ENCODE measurements at places on chromosomes 2 and 18. TPM values are rescaled to one million over a fixed set of nuclear protein-coding genes. Genes with fewer than 3 reads are reported as not detected.

- no peak for DNase-seq
Observed at GRCh38 chr2:32945286-32945685, 1.5 kb upstream of the LTBP1 start.

DNA sequence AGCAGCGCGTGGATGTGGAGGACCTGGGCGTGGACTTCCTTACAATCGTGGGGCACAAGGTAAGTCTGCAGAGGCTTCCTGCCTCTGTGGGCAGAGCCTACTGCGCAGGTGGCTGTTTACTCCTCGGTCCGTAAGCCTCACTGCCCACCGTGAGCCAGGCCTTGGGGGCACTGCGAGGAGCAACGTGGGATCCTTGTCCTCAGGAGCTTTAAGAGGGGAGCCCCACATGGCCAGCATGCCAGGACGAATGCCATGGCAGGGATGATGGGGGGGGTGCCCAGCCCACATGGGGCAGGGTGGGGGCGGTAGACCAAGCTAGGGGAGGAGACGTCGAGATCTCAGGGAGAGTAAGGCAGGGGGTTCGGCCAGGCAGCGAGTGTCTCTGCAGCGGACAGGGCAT is 18.0 kb upstream of the ESPNL start:
- DNase-seq: no peak

The UCN gene
- 1.5 TPM for total RNA-seq

The GAREM2 gene
- total RNA-seq: 5.7 TPM

The TSPYL6 gene
- total RNA-seq: not detected

- no peak for DNase-seq
Observed at GRCh38 chr2:131580187-131580586, 52.5 kb downstream of the CCDC74A start.

The GMPPA gene
- 35.5 TPM for total RNA-seq

DNA sequence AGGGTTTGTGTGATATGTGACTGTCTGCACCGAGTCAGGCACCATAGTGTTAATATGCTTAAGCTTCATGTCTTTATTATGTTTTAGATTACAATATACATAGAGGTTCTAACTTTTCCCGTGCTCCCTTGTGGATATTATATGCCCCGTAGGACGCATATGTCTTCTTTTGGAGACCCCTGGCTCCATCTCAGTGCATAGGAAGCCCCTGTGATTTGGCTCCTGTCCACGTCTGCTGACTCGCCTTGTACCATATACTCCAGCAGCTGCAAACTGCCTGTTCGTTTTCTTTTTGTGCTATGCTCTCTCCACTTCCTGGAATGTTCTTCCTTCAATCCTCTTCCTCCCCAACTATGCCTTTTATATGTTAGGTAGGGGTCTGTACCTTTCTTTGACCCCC is 110.9 kb downstream of the PTRHD1 start:
- no peak for DNase-seq

The ALPI gene
- not detected for total RNA-seq

DNA sequence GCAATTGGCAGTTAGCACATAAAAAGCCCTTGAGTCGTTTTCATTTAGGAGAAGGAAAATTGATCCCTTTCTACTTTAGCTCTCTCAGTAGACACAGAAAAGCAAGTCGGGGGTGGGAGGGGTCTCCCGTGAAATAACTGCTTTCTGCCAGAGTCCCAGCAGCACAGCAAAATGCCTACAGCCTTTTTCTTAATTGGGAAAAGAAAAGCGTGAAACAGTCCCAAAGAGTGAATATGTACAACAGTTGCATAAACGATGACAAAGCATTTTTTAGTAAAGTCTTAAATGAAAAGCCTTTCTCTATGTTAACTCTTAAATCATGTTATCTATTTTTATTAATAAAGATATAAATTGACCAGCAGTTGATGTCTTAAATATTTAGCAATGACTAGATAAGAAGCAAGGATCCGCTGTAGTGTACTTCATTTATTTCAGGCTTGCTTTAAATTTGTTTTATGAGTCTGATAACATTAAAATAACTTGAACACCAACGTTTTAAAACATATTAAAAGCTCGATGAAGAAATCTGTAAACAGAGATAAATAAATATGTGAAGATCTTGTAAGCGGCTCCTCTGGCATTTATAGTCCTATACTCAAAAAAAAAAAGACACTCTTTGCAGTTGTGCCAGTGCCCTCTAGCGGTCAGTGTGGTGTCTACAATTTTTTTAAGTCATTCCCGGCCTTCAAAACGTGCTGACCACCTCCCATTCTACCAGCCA is 42.3 kb upstream of the ATIC start:
- peak; percentile 71 for DNase-seq

- DNase-seq: no peak
Observed at GRCh38 chr2:231378026-231378722, 17.3 kb upstream of the B3GNT7 start.

- DNase-seq: no peak
Observed at GRCh38 chr2:95305380-95306061, 8.4 kb downstream of the KCNIP3 start.

- DNase-seq: peak; percentile 25
Observed at GRCh38 chr2:25417715-25418369, 76.1 kb upstream of the DNMT3A start.

GRCh38 chr18:32966141-32966540 is 193.3 kb upstream of the KLHL14 start:
- DNase-seq: no peak

DNA sequence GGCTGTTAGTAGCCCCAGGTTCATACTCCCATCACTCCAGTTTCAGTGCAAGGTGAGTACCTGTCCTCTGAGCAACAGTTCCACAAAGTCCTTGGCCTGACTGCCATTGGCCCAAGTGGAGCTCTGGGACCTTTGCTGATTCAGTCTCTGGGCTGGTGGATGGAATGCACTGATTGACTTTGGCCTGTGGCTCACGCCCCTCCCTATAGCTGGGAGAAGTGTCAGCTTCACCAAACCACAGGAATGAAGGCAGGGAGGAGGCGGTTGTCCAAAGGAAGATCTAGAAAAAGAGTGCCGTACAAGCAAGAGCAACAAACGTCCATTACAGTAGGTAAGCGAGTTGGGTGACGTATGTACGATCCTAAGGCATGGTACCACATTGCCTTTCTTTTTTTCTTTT is 34.0 kb downstream of the QPCT start:
- no peak for DNase-seq

The RAB6C gene
- total RNA-seq: not detected

The ZBTB7C gene
- total RNA-seq: not detected

The GDF7 gene
- total RNA-seq: 0.02 TPM

Data from activated CD4-positive, alpha-beta T cell treated with anti-CD3 and anti-CD28 coated beads for 36 hours (primary cell).